NCI-H1092 (cell line): ENCODE measurements at places on chromosomes 6 and 20.

- DNase-seq, result no peak
Measured at GRCh38 chr6:155426408-155426945, 29.2 kb downstream of the NOX3 start.

DNA sequence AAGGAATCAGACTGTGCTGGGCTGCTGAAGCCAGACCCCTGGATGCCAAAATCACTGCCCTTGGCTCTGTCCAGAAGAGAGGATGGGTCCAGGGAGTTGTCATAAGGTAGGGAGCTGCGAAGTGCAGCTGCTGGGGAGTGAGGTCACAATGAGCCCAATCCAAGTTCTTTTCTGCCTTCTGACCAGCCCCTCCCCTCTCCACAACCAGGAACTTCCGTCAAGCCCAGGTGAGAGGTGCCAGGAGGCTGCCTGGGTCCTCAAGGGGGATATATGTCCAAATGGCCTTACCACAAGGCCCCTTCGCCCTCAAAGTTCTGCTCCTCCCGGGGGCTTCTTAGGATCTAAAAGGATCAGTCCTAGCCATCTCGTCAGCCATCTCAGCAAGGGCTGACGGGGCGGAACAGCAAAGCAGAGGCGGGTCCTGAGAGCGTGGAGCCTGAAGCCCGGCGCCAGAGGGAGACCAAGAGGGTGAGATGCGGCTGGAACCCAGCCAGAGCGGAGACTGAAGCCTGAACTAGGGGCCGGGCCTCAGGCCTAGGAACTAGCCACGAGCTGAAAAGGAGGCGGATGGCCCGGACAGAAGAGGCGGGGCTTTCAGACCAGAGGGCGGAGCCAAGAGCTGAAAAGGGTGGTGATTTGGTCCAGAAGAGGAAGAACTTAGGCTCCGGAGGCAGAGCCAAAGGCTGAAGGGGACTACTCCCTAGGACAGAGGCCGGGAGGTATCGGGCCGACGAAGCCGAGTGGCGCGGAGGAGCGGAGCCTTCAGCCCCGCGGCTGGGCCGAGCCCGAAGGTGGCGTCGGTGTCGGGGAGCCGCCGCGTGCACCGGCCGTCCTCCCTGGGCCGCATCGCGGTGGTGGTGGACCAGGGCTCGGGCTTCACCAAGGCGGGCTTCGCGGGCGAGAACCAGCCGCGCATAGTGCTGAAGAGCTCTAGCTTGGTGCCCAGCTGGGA, at the start of gene ACTL10:
Gene ACTL10 (plus strand): TSS at position 651 of the 952 bp plus-strand sequence. CDS start 555 bp downstream, outside the sequence.
- DNase-seq, result no peak

- no peak for DNase-seq
Measured at GRCh38 chr6:44653761-44654218, 266.3 kb downstream of the CDC5L start.

DNA sequence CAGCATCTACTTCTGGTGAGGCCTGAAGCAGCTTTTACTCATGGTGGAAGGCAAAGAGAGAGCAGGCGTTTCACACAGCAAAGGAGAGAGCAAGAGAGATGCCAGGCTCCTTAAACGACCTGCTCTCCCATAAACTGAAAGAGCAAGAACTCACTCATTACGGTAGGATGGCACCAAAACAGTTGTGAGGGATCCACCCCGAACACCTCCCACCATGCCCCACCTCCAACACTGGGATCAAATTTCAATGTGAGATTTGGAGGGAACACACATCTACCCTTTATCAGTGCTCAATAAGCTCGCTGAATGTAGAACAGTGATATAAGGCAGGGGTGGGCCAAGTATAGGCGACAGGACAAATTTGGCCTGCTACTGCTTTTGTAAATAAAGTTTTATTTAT, 244.6 kb downstream of the ESR1 start:
- DNase-seq, result no peak

GRCh38 chr6:154615483-154616025, 105.1 kb upstream of the CNKSR3 start:
- peak; percentile 85 for DNase-seq

GRCh38 chr20:4956200-4956810, 45.0 kb downstream of the SLC23A2 start:
- peak; percentile 59 for DNase-seq

DNA sequence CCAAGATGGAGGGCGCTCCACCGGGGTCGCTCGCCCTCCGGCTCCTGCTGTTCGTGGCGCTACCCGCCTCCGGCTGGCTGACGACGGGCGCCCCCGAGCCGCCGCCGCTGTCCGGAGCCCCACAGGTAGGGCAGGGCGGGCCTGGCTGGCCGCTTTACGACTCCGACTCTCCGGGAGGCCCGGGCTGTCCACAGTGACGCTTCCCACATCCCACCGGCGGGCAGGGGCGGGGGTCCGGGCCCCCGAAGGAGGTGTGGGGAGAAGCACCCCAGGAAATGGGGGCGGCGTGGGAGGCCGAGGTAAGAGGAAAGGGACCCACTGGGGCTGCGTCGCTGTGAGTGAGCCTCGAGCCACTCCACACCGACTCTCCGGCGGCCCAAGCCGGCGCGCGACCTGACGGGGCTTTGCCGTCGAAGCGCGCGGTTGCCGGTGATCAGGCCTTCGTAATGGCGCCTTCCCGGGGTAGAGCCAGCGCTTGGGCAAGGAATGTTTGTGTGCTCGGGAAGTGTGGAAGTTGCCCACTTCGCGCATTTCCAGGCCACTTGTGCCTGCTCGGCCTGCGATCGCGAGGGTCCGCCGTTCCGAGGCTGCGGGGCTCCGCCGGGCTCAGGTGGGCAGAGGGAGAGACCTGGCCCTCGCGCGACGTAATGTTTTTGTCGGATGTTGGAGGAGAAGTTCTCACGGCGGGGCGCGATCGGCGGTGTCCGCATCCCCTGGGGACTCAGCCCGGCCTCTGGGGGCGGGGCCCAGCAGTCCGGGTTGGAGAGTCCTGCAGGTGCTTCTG, 427 bp downstream of the GINM1 start:
- peak; percentile 45 for DNase-seq

DNA sequence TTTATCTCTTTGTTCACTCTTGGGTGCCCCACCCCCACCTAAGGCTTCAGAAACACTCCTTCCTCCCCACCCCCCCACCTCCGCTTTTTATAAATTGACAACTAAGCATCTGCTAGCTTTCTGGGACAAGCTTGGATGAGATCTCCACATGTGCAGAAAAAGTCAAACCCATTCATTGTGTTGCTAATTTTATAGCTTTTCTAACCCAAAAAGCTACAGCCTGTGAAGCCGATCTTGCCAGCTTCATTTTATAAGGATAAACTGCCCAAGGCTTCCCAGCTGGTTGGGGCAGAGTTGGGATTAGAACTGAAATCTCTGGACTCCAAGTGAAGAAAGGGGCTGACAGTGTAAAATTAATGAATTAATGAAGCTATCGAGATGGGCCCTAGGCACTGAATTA, 24.1 kb downstream of the BPIFB4 start:
- no peak for DNase-seq

DNA sequence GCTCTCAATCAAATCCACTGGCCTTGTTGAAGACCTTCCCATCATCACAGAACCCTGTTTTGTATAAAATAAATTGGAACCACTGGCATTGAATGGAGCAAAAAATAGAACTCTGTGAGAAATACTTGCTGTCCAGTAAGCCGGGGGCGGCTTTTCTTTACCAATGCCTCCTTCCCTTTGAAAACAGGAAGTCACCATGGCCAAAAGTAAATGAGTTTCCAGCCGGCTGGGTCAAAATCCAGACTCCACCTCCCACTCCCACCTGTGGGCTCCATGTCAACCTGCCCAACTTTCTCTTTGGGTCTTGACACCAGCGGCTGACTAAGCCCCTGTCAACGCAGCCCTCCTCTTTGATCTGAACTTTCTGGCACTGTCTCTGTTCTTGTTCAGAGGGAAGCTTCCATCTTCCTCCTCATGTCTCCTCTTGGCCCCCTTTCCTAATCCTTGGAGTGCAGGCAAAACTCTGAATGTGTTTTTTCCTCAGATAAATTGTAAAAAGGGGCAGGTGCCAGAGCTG, 95.2 kb downstream of the TFAP2C start:
- DNase-seq, result no peak

- DNase-seq, result no peak
Measured at GRCh38 chr20:45322952-45323383, 14.9 kb upstream of the MATN4 start.

GRCh38 chr6:134733801-134734200, 216.1 kb downstream of the ALDH8A1 start:
- no peak for DNase-seq

GRCh38 chr6:89281779-89282246, 33.3 kb downstream of the GABRR2 start:
- no peak for DNase-seq

- no peak for DNase-seq
Measured at GRCh38 chr20:51659491-51660050, 108.6 kb downstream of the ATP9A start.

- DNase-seq, result no peak
Measured at GRCh38 chr20:13930281-13930680, 60.1 kb downstream of the SEL1L2 start.

GRCh38 chr6:143561105-143561704, 49.7 kb upstream of the FUCA2 start:
- no peak for DNase-seq

DNA sequence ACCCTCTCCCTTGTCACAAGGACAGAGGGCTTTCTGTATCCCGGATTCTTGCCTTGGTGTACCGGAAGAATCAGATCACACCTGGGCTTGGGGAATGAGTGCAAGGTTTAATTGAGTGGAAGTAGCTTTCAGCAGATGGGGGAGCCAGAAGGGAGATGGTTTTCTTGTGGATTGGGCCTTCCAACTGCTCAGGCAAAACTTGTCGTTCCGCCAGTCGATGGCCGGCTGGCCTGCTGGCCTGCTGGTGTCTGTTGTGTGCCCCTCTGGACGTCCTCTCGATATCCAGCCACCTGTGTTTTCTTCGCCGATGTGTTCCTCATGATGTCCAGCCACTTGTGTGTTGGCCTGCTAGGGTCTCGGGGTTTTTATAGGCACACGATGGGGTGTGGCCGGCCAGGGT, 168.1 kb downstream of the CDKAL1 start:
- DNase-seq, result no peak

DNA sequence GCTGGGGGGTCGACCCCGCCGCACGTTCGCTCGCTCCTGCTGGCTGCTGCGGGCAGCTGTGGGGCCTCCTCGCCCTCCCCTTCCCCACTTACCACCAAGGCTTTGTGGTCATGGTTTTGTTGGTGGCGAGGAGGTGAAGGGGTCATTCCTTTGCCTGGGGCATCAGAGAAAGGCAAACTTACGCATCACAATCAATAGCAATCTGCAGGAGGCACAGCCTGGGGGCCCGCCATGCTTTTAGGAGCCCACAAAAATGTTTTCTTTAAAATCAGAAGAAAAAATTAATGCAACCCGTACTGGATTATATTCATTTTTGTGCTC, 137.0 kb downstream of the IMPG1 start:
- no peak for DNase-seq

DNA sequence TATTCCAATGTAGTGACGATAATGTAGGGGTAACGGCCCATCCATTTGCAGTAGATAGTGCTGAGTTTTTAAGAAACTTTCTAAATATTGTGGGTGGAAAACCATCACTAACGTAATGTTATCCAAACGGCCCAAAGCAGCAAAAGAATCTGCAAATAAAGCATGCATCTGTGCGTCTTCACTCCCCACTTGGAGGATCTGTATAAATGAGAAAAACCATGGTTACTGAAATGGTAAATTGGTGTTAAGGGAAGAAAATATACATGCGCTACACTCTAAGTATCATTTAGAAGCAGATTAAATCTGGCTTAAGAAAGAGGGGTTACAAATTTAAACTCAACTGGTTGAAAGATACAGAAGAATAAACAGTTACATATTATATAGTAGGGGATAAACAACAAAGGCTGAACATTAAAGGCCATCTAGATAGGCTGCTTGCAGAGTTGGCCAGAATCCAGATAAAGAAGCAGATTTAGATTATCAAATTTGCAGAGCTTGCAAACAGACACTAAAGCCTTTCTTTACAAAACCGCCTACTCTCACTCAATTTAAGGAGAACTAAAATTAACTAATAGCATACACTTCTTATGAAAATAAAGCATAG, 93.3 kb downstream of the SESN1 start:
- no peak for DNase-seq

DNA sequence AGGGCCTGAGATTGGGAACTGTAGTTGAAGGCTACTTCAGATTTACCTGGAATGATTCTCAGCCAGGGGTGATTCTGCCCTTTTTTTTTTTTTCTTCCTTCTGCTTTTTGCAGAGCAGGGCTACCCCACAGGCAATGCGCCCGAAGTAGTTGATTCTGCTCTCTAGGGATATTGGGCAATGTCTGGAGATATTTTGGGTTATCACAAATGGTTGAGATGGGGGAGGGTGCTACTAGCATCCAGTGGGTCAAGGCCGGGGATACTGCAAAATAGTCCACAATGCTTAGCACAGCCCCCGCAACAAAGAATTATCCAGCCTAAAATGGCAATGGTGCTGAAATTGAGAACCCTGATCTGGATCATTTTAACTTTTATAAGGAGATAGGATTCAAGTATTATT, 71.2 kb upstream of the ZMYND8 start:
- DNase-seq, result no peak

DNA sequence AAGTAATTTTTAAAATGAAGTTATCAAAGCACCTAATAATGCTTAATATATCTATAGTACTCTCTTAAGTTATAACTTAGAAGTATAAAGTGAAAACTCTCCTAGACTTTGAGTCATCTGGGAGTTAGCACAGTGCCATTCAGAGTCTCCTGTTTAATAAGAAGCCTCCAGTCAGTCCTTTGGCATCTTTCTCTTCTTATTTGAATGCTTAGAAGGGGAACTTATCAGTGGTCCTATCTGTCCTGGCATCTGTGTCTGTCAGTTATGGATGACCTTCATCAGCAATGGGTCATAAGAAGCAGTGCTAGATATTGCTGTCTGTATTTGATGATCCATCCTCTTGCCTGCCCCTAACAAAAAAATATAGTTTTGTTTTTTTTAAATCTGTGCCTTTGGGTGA, 15.2 kb downstream of the TMEM200A start:
- no peak for DNase-seq

DNA sequence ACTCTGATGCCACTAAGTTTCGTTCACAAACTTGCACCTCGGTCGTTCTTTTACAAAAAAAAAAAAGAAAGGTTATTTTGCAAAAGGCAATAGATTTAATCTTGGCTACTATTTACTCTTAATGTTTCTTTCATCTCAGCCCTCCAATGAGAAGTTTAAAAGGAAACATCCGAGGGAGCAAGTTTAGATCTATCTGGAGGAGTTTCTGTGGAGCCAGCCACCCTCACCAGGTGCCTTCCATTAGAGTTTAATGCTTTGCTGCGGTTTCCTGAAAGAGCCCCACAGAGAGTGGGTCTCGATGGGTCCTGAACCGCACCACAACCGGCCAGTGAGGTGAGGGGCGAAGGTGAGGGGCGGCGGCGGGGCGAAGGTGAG, 632 bp downstream of the PRKN start:
- DNase-seq, result peak; percentile 56
